ENCODE measurements at places on chromosomes 4 and X.

DNA sequence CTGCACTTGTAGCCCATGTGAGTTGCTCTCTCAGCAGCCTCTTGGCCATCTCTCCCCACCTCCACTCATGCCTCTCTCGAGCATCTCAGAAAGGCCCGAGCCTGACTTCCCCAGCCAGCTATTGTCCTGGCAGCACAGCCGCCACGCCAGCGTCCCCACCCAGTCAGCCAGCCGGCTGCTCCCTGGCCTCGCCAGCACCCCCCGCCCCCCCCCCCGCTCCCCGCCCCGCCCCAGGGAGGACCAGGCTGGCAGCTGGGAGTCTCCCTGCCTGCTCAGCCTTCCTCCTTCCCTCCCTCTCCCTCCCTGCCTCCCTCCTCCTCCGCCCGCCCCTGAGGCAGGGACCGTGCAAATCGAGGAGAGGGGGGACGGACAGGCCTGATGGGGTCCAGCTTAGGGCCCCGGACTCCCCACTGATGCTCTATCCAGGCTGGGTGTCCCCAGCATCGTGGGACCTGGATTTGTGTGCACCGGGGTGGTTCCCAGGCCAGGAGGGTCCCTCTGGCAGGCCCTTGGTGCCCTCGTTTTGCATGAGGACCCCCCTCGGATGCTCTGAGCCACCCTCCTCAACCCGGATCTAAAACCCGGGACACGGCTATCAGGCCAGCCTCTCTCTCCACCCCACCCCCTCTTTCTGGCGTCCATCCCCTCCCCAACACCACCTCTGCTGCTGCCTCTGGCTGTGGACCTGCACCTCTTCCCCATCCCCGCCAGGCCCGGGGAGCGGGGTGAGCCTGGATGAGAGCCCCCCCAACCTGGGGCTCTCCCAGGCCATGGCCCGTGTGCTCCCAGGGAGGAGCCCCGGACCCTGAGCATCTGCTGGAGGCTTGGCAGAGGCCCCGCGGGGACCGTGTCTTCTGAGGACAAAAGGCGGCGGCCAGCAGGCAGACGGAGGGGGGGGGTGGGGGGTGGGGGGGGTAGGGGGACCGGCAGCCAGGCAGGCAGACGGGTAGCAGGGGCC, at the start of gene GPR173:
Gene GPR173, plus strand, starts transcription at position 621 of the 958 bp plus-strand sequence. CDS start 27,833 bp downstream, outside the sequence.
- peak; percentile 53 for DNase-seq

DNA sequence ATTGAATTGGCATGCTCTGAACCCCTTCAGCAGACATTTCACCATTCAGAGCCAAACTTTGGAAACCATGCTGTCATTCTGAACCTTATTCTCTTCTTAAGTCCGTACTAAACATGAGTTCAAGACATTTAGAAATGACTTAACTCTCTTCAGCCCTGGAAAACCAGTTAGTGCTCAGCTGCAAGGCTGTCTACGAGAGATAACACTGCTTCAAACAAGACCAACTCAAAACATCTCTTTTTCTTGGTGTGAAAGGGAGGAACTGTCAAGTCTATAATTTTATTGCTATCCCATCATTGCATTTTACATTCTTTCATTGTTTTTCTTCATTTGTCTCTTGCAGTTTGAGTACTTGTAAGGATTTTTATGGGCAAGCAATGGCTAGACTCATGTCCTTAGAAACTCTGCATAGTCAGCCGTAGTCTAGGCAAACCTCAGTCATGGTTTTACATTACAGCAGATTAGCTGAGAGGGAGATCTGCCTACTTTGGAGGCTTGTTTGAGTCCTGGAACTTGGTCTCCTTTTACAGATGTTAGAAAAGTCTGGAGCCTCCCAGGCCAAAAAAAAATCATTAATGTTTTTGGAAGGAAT, 120.6 kb upstream of the JADE1 start:
- no peak for DNase-seq

- no peak for DNase-seq
These were observed at the start of gene MAOB for GRCh38 chrX:43882294-43882681. TSS of gene MAOB (minus strand) at chrX:43882450. CDS start at chrX:43882299, 151 bp downstream.

- DNase-seq, result peak; percentile 49
These were observed 154.5 kb upstream of the SLC4A4 start for GRCh38 chr4:71184195-71184781.

DNA sequence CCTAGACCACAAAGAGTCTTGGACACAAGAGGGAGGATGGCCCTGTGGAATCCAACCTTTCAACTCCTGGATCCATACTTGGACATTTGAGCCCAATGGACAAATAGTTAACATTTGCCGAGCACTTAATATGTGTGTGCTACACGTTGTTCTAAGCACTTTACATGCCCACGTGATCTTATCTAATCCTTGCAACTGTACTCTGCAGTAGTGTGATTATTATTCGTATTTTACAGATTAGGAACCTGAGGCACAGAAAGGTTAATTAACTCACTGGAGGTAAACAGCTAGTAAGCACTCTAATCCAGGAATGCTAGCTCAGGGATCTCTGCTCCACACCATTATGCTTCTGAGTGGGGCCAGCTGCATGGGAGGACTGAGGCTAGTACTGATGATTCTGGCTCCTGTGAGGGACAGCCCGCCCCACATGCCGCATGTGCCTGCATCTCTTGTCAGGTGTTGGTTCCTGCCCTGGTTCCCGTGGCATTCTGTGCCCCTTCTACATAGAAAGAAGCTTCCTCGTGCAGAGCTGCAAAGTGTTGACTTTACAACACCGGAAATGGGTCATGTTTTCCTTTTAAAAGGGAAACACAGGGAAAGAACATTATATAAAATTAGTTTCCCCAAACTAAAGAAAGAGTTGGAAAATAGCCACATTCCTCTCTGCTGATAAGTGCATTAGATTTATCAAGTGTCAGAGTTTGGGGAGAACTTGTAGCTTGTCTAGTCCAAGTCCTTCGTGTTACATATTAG, 34.8 kb downstream of the PLAC1 start:
- DNase-seq, result no peak

DNA sequence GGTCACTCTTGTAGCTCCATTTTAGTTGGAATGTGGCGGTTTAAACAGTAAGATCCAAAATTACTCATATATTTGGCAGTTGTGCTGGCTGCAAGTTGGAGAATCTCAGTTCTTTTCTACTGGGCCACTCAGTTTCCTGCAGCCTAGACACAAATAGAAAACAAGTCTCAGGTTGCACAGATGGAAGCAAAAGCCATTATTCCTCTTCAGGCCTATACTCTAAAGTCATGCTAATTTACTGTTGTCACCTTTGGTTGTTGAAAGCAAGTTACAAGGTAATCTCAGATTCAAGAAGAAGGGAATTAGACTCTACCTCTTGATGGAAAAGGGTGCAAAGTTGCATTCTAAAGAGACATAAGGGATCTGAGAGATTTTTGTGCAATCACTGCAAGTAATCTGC, 345.4 kb downstream of the ADAM29 start:
- no peak for DNase-seq

GRCh38 chr4:74754218-74754617, 40.1 kb downstream of the BTC start:
- DNase-seq, result no peak

DNA sequence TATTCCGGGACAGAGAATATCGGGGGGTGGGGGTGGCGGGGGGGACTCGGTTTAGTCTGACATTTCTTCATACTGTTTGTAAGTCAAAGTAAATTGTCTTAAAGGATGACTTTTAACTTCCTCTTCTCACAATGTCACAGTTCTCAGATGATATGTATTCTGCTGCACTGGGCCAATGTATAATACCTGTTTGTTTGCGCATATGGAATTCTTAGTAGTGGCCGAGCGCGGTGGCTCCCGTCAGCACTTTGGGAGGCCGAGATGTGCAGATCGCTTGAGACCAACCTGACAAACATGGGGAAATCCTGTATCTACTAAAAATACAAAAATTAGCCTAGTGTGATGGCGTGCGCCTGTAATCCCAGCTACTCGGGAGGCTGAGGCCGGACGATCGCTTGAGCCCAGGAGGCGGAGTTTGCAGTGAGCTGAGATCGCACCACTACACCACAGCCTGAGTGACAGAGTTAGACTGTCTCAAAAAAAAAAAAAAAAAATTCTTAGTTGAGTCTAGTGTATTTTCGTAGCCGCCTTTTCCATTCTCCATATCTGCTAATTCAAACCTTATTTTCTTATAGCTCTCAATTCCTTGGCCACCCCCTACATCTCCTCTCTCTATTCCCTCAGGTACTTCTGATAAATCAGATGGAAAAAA, 851 bp downstream of the POLR2B start:
- no peak for DNase-seq

- DNase-seq, result no peak
These were observed 3.8 kb downstream of the HPGDS start for GRCh38 chr4:94338681-94339351.

DNA sequence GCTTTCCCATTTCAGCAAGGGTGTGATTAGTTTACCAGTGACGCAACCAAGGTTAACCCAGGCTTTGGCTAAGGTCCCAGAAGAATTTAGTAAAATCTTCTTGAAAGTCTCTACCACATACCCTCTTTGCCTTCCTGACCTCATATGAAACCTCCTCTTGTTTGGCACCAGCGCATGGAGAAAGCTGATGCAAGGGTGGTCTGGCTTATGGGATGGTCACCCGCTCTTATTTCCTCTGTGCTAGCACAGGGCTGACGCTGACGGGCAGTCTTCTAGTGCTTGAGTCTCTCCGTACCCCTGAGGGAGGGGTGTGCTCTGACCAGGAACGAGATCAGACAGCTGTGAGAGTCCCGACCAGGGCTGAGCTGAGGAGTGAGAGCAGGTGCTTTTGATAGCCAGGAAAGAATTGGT, 137.6 kb downstream of the TENM3 start:
- DNase-seq, result peak; percentile 22

- DNase-seq, result no peak
These were observed 54.0 kb upstream of the AMELX start for GRCh38 chrX:11239230-11239629.

DNA sequence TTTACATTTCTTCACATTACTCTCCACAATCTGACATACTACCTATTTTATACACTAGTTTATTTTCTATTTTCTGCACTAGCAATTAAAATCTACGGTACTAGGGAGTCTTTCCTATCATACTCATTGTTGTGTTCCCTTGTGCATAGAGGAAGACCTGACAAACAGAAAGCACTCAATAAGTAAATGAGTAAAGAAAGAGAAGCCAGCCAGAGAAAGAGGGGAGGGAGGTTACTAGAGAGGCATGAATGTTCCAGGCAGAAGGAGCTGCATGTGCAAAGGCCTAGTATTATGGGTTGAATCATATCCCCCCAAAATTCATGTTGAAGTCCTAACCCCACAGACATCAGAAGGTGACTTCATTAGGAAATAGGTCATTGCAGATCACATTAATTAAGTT, 114.0 kb downstream of the ZAR1 start:
- no peak for DNase-seq

- DNase-seq, result no peak
These were observed 41.3 kb downstream of the C4orf50 start for GRCh38 chr4:5976921-5977320.

- no peak for DNase-seq
These were observed 102.8 kb upstream of the OR13H1 start for GRCh38 chrX:131441033-131441432.

GRCh38 chrX:68588602-68589371, 58.7 kb upstream of the STARD8 start:
- DNase-seq, result no peak

DNA sequence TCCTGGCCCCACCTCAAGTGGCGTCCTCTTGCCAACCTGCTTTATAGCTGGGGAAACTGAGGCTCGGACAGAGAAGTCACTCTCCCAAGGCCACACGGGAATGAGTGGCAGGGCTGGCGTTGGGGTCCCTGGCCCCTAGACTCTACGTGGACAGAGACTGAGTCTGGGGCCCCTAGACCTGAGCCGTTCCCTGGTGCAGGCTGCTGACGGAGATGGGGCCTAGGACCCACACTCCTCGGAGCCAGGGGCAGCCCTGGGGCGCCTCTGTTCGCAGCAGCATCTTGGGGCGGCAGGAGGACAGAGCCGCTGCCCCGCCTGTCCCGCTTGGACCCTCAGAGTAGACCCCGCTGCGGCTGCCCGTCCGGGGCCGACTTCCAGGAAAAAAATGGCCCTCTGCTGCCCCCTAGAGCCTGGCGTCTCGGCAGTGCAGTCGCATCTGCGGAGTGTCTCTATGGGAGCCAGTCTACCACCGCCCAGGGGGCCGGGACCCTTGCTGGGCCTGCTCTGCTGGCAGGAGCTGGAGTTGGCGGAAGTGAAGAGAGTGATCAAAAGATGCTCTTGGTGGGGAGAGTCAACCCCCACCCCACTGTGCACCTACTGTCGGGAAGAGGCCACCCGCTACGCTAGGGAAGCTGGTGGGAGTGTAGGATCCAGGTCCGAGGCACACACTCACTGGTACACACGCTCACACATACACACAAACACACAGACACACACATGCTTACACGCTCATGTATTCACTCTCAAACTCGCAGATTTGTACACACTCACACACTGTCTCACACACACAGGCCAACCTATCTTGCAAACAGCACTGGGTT, 220.1 kb downstream of the AFAP1 start:
- DNase-seq, result no peak

GRCh38 chr4:18881556-18881955, 860.0 kb upstream of the LCORL start:
- no peak for DNase-seq

- no peak for DNase-seq
These were observed 36.6 kb downstream of the RASSF6 start for GRCh38 chr4:73583666-73584065.

- DNase-seq, result no peak
These were observed 4.9 kb downstream of the CCDC120 start for GRCh38 chrX:49063715-49064114.

- peak; percentile 12 for DNase-seq
These were observed 252.6 kb downstream of the PAPSS1 start for GRCh38 chr4:107467461-107467860.

DNA sequence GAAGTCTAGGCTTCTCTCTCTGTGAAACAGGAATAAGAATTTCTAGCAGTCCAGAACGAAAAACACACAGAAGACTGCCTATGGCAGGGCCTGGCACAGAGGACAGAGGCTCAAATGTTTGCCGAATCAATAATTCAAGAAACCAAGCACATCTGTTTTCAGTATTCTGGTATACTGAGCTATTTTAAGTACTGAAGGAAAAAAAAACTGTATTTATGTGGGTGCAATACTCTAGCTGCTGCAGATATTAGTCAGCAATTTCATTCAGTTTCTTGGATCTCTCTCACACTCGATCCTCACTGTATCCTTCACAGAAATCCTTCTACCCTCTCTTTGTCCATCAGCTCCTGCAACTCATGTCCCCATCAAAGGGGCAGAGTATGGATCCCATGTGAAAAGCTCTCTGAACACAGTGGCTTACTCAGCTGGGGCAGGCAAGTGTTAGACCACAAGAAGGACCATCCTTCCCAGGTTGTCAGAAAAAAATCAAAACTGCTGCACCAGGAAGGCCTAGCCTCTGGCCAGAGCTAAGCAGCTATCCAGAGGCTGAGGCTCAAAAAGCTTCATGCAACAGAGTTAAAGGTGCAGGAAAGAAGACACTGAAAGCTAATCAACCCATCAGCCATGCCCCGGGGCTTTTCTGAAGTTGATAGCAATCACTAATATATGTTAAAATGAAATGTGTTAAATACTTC, 9.1 kb upstream of the USO1 start:
- peak; percentile 44 for DNase-seq

GRCh38 chr4:153900426-153900825, 111.5 kb upstream of the SFRP2 start:
- DNase-seq, result no peak

DNA sequence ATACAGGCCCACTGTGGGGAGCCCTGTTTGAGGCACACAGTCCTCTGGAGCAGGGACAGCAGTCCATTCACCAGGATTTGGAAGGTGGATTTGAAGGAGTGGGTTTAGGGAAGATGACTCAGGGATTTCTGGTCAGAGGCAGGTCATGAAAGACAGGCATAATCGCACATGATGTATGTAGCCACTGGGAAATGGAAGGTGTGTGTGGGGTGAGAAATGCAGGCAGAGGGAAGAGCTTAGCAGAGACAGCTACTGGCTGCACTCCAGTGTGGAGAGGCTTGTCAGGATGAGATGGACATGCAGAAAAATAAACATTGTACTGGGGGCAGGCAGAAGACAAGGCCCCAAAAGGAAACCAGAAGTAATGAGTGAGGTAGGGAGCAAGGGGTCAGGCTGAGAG, 85.2 kb upstream of the STS start:
- DNase-seq, result no peak

All from fibroblast of the conjunctiva (primary cell).